ENCODE measurements at places on chromosomes 11 and 22.

DNA sequence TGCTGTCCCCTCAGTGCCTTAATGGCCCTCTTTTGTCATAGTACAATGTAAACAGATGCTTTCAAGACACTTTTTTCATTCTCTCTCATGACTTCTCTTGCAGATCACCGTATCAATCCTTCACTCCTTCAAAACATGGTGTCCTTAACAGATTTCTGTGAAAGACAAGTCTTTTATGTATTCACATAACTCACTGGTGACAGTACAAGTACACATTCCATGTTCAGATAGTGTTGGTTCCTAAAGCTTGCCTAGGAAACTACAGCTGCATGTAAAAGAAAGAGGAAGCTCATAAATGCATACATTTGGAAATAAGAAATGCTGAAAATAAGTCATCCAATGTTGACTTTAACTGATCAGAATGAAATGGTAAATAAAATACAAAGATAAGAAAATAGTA lies 5.0 kb upstream of the OR52E6 start:
- DNase-seq, result no peak

DNA sequence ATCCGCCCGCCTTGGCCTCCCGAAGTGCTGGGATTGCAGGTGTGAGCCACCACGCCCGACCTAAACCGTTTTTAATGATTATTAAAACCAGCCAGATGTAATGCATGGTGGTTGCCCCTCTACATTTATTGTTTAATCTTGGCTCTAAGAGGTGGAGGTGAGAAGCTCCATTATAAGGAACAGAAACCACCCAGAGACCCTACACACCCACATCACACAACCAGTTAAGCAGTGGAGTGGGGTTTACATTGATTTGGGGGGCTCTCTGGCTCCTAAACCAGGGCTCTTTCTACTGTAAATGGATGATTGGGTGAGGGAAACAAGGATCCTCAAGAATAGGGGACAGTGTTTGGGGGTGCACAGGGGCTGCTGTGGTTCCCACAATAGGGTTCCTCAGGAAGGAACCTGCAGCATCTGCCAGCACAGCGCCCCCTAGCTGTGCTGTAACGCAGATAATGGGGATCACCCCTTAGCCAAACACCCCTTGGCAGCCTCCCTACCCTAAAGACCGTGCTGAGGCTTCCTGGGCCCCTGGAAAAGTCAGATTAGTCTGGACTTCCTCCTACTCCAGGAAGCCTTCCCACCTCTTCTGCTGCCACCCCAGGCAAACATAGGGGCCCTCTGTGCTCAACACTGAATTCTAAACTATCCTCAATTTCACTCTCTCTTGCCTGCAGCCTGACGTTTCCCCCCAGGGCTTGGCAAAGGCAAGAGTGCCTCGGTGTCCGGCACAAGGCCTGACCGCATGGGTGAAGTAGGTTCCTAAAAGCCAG lies 2.4 kb downstream of the MPST start:
- no peak for DNase-seq

DNA sequence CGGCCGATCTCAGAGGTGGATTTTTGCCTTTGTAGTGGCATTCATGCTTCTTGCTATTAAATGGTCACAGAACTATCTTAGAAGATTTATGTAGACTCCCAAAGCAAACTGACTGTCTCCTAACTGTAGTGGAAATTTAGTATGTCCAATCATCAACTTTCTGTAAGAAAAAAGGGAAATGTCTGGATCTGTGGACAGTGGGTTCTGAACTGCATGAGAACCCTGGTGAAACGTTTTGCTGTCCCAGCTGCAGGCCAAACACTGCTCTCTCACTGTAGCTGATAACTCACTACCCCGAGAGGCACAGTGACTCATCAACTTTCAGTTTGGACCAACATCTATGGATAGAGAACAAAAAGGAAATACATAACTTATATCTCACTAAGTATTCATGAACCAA lies 387.1 kb downstream of the SOX6 start:
- peak; percentile 21 for DNase-seq

DNA sequence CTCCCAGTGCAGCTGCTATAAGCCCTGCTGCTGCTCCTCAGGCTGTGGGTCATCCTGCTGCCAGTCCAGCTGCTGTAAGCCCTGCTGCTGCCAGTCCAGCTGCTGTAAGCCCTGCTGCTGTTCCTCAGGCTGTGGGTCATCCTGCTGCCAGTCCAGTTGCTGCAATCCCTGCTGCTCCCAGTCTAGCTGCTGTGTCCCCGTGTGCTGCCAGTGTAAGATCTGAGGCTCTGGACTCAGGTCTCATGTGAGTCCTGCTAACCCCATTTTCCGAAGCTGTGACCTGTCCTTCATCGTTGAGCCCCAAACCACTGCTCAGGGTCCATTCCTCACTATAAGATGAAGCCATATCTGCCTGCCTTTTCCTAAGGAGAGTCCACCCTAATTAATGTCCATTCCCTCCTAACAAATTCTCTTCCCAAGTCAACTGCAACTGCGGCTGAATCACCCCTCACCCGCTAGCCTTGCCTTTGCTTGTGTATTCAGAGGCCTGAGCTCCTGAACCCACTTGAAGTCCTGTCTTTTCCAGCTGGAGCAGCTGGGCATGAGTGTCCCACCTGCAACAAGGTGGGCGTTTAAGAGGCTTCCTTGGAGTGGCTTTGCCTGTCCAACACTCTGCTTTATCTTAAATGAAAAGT lies 626 bp downstream of the KRTAP5-7 start:
- DNase-seq, result no peak

- no peak for DNase-seq
Measured at GRCh38 chr11:2120359-2121100, 18.7 kb downstream of the IGF2 start.

- DNase-seq, result no peak
Measured at GRCh38 chr11:130608287-130608686, 159.8 kb downstream of the ADAMTS15 start.

DNA sequence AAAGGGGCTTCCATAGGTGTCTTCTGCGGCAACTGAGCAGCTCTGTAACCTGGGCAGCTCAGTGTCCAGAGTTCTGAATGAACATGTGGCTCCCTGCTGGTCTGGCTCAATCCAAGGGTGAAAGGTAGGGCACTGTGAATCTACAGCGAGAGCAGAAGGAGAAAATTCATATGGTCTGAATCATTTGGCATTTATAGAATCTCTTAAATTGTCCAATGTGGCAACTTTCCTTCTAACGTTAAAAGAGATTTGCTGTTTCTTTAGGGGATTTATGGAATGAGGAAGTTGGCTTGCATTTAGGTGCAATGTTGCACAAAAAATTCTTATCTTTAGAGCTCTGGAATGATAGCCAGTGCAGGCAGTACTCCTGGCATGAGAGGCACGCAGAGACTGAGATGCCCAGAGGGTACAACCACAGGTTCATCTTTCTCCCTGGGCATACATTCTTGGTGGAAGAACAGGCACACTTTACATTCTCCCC lies 17.0 kb downstream of the ATXN10 start:
- DNase-seq, result peak; percentile 65

DNA sequence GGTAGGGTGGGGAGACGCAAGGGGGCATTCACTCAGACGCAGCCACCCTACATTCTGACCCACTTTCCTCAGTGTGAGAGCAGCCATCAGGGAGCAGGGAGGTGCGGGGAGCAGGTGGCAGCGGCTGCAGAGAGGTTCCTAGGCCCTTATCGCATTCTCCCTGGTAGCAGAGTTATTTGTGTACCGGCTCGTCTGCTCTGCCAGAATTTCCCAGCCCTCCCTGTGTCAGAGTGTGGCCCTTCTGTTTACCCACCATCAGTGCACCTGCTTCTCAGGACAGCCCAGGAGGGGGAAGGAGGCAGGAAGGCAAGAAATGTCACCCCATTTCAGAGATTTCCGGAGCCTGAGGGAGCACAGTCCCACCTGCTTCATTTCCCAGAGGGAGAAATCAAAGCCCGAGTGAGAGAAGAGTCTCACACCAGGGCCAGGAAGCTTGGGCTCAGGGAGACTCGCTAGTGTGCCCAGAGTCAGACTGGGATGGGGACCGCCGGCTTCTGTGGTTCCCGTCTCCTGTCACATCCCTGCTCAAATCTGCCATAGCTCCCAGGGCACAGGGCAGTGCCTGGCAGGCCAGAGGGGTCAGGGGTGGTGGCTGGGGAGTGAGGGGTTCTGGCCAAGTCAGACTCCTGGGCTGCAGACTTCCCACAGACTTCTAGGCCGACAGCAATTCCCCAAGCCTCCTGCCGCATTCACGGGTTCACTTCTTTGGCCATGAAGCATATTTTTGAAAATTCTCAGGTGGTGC lies 49.7 kb downstream of the ARRB1 start:
- DNase-seq, result no peak

DNA sequence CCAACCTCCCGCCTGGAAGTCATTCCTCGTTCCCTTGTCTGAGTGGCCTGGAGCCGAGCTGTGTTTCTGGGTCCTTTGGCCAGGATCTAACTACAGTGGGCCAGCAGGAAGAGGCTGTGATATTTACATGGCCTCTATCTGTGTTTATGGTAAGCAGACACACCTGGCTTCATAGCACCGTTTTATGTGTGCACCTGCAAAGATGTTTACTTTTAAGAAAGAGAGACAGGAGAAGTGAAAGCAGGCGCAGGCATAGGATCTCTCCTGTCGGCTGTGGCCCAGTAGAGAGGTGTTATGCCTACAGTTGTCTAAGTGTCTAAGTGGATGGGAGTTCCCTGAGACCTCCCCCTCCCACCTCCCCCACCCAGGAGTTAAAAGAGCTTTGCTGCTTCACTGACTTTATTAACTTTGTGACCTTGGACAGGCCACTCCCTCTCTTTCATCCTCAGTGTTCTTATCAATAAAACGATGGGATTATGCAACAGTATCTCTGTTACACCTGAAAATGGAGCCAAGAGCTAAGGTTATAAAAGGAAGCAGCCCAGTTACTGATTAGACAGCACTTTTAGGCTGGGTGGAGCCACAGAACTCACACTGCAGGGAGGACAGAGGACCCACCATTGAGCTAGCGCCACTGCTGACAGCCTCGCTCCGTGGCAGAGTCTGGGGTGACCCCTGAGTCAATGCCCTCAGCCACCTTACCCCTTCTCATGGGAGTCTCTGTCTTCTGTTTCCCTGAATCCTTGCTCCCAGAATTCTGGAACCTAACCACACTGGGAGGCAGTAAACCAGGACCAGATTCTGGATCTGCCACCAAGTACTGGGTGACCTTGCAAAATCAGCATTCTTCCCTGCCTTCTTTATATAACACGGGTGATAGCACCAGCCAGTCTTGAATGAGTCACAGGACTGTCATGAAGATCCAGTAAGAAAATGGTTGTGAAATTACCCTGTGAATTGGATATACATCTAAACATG lies 22.0 kb downstream of the ST14 start:
- DNase-seq, result peak; percentile 28

- DNase-seq, result peak; percentile 47
Measured at GRCh38 chr22:22959147-22959827, 71.7 kb downstream of the IGLL5 start.

- no peak for DNase-seq
Measured at GRCh38 chr11:66768088-66768521, 39.1 kb upstream of the SPTBN2 start.

DNA sequence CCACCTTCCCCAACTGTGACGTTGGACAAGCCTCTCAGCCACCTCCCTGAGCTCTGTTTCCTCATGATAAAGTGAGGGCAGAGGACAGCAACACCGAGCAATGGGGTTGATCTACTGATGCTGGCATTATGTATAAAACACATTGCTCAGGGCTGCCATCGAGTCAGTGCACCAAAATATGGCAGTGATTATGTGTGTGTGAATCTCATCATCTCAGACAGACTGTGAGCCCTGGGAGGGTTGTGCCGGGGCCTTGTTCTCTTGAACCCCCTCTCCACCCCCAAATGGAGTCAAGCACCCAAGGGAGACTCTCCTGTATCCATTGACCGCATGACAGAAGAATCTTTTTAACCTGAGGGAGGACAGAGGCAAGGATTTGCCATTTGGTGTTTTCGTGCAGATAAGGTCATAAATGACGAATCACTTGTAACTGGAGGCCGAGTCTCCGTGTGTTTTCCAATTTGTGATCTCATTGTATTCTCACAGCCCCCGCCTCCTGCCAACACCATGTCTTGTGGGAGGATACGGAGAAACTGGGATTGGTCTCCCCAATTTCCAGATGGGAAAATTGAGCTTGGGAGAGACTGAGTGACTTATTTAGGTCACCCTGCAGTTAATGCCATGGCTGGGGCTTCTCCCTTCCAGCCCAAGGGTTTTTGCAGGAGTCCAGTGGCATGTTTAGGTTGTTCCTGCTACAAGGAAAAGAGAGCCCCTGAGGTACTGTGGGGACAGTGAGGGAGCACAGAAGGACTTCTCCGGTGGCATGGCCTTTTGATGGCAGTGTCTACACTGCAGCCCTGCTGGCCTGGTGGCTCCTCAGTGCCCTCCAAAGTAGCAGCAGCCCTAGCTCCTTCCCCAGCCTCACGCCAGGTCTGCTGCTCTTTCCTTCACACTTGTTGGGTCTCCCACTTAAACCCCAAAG lies 52.4 kb downstream of the CHRDL2 start:
- no peak for DNase-seq

- no peak for DNase-seq
Measured at GRCh38 chr11:19869466-19869865, 156.8 kb downstream of the NAV2 start.

- DNase-seq, result no peak
Measured at GRCh38 chr11:11980200-11980599, 28.2 kb downstream of the DKK3 start.

DNA sequence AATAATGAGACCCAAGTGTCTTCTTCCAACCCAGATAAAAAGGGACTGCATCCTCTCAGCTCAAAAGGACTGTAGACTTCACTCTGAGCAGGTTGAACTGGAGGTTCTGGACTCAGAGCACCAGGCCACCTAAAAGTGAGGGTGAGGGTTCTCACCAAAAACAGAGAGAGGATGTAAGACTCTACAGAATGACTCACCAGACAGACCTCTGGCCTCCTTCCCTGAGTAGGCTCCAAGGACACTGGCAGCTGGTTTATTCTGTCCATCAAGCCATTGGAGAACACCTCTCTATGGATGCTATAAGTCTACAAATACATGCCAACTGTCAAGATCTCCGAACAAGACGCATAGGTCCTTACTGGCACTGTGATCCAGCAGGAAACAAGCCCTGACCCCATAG lies 27.2 kb downstream of the FEZ1 start:
- no peak for DNase-seq

GRCh38 chr22:45497351-45498145 lies 5.1 kb upstream of the FBLN1 start:
- no peak for DNase-seq

- DNase-seq, result no peak
Measured at GRCh38 chr11:34052608-34053160, 1.2 kb downstream of the CAPRIN1 start.

GRCh38 chr11:8177136-8177535 lies 8.3 kb upstream of the RIC3 start:
- no peak for DNase-seq

GRCh38 chr11:45907911-45908370 lies 870 bp upstream of the FREY1 start:
- DNase-seq, result no peak

Data from HTR-8/SVneo (cell line).